ENCODE measurements at places on chromosomes 1 and 21. TPM values are rescaled to one million over a fixed set of nuclear protein-coding genes. Genes with fewer than 3 reads are reported as not detected.

DNA sequence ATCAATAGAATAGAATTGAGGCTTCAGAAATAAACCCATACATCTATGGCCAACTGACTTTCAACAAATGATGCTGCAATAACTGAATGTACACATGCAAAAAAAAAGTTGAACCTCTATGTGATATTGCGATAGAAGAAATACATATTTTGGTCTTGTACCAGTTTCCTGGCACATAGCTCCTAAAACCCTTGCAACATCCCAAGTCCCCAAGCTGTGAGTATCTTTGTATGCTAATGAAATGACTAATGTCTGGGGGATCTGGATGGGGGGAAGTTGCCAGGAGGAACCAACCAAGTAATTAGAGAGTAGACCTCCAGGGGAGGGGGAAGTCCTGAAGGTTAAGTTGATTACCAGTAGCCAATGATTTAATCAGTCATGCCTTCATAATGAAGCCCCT is 24.4 kb downstream of the BLZF1 start:
- DNase-seq, result no peak

- DNase-seq, result peak; percentile 82
Observed at GRCh38 chr1:35369922-35370671, 101.6 kb downstream of the ZMYM4 start.

- DNase-seq, result no peak
Observed at GRCh38 chr1:39922251-39922688, 20.6 kb upstream of the MYCL start.

GRCh38 chr1:42955311-42956063 is 3.2 kb downstream of the SLC2A1 start:
- DNase-seq, result no peak

GRCh38 chr1:90761781-90762589 is 44.9 kb upstream of the BARHL2 start:
- no peak for DNase-seq

- no peak for DNase-seq
Observed at GRCh38 chr1:109167001-109167506, 46.7 kb upstream of the SARS1 start.

DNA sequence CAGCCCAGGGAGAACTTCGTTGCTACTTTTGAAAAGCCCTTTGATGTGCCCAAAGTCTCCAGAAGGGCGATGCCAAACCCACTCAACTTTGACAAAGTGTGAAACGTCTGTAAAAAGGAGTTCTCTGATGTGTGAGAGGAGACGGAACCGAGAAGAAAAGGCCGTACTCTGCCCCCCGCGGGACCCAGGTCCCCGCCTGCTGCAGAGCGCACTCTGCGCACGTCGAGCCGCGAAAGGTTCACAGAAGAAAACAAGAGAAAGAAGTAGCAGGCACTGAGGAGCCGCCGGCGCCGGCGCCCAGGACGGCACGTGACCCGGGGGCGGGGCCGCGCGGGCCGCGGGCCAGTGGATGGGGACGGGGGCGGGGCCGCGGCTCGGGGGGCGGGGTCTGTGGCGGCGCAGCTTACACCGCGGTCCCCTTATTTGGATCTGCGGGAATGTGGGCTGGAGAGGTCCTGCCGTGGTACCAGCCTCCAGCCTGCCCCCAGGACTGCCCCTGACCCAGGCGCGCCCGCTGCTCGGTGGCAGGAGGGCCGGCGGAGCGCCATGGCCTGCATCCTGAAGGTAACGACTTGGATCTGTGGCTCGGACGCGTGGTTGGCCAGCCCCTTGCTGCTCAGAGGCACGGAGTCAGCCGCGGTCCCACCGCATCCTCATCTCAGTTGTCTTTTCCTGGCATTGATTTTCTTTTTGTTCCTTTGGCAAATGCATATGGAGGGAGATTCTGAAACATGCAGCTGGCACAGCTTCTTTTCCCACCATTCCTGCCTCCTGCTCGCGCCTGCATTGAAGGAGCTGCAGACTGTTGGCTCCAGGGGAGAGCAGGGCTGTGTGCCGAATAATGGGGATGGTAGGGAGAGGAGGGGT is at the start of gene ST6GALNAC3:
Gene ST6GALNAC3, plus strand, starts transcription at position 426 of the 867 bp plus-strand sequence.
- peak; percentile 77 for DNase-seq

DNA sequence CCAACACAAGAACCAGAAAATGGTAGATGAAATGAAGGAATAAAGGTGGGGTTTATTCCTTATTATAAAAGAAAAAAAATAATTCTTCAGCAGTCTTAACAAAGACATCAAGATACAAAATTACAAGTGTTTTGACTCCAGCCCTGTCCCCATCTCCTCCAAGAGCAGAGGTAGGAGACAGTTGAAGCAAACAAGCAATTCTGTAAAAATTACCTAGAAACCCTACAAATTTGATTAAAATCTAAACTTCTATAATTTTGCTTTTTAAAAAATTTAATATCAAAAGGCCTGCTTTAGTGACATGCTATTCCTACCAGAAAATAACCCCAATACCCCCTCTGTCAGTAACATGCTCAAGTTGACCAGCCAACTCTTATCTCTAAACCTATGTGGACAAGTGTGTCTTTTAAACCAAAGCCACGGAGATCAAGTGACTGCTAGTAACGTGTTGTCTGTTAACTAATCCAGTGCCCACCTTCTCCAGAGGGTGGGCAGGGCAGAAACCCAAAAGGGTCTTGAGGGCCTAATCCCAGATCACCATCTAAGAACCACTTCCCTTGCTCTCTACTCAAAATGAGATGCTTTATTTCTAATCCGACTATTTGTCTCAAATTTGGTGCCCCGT is 8.4 kb downstream of the GLUL start:
- no peak for DNase-seq

DNA sequence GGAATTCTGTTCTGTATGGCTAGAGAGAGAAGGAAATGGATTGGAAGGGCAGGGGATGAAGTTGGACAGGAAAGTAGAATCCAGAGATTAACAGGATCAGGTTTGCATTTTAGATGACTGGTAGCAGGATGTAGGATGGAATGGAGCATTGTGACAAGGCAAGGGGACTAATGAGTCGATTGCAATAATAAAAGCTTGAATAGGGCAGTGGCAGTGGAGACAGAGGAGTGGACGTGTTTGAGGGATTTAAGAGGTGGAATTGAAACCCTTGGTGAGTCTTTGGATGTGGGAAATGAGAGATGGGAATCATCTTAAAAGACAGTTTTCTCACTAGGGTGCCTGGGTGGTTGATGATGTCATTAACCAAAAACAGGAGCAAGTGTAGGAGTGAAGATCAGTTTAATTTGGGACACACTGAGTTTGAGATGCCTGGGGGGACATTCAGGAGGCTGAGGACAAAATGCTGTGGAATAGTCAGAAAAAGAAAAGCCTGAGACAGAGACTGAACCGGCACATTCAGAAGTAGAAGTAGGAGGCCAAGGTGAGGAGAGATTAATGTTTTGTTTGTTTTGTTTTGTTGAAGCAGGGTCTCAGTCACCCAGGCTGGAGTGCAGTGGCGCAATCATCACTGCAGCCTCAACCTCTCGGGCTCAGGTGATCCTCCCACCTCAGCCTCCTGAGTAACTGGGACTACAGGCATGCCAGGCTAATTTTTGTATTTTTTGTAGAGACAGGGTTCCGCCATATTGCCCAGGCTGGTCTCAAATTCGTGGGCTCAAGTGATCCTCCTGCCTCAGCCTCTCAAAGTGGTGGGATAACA is 29.1 kb upstream of the C1orf146 start:
- DNase-seq, result no peak

DNA sequence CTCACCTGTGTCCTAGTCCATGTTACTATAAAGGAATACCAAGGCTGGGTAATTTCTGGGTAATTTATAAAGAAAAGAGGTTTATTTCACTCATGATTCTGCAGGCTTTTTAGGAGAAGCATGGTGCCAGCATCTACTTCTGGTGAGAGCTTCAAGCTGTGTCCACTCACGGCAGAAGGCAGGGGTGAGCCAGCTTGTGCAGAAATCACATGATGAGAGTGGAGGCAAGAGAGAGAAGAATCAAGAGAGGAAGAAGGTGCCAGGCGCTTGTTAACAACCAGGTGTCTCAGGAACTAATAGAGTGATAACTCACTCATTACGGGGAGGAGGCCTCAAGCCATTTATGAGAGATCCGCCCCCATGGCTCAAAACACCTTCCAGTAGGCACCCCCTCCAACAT is 67.5 kb upstream of the CD34 start:
- DNase-seq, result no peak

- DNase-seq, result no peak
Observed at GRCh38 chr1:26297791-26298124, 8.7 kb downstream of the UBXN11 start.

GRCh38 chr1:232600424-232601258 is 29.3 kb downstream of the SIPA1L2 start:
- DNase-seq, result no peak

The FGGY gene
- total RNA-seq, result 21.6 TPM

The MARK1 gene
- total RNA-seq, result 17.7 TPM
